ENCODE measurements at places on chromosomes 13 and 19.

- no peak for DNase-seq
Observed at GRCh38 chr13:66992183-66992582, 238.0 kb downstream of the PCDH9 start.

DNA sequence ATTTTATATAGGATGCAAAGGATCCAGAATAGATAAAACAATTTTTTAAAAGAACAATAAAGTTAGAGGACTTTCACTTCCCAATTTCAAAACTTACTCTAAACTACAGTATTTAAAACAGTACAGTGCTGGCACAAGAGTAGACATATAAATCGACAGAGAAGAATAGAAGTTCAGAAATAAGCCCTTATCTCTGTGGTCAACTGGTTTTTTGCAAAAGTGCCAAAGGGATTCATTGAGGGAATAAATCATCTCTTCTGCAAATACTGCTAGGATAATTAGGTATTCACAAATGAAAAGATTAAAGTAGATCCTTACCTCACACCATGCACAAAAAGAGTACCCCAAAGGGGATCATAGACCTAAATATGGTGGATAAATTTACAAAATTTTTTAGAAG lies 431.0 kb upstream of the HTR2A start:
- DNase-seq = no peak

DNA sequence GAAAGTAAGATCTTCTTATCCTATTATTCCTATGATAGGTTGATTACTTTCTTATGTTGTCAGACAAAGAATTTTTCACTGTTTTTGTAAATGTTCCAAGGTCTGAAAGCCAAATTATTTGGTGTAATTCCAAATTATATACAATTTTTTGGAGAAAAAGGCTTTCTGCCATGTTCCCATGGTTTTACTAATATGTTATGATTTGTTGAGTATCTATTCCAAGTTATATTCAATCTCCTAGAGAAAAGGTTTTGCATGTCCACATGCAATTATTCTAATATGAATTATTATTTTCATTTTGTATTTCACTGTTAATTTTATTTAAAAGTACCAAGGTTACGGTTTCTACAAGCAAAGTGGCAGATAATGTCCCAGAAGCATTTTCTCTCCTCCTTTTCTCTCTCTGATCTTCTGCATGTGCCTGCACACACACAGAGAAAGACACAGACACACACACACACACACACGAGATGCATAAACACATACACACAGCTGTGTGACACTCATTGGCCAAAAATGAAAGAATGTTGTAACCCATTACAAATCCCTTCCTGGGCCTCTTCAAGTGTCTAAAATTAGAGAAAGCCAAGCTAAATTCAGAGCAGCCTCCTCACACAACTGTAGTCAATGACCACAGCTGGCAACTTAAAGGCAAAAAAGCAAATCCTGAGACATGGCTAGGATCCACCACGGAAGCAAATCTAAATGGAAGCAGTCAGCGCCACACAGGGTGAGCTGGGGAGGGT lies 621.0 kb downstream of the EFNB2 start:
- DNase-seq = no peak

DNA sequence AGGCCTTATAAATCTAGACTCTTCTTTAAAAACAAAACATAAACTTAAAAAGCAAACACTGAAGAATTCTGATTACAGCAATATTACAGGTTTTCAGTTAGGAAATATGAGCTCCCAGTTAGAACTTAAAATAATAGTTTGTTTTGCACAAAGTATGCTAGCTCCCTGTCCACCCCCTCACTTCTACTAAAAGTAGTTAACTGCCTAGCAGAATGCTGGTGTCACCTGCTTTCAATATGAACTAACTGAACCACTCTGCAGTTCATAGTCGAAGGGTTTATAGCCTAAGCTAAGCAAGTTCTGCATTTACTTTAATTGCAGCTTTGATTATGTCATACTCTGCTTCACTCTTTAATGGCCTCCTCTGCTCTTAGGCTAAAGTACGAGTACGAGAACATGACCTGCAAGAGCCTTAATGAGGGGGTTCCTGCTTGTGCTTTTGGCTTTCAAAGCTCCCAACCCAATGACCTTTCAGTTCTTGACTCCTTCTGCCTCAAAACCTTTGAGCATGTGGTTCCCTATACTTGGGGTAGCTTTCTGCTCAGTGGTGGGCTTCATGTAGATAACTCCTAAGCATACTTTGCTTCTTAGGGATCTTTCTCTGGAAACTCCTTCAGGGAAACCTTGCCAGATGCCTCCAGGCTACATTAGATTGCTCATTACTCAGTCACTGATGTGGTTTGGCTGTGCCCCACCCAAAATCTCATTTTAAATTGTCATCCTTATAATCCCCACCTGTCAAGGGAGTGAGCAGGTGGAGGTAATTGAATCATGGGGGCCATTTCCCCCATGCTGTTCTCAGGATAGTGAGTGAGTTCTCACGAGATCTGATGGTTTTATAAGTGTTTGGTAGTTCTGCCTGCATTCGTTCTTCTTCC lies 278.9 kb upstream of the ARGLU1 start:
- DNase-seq = no peak

DNA sequence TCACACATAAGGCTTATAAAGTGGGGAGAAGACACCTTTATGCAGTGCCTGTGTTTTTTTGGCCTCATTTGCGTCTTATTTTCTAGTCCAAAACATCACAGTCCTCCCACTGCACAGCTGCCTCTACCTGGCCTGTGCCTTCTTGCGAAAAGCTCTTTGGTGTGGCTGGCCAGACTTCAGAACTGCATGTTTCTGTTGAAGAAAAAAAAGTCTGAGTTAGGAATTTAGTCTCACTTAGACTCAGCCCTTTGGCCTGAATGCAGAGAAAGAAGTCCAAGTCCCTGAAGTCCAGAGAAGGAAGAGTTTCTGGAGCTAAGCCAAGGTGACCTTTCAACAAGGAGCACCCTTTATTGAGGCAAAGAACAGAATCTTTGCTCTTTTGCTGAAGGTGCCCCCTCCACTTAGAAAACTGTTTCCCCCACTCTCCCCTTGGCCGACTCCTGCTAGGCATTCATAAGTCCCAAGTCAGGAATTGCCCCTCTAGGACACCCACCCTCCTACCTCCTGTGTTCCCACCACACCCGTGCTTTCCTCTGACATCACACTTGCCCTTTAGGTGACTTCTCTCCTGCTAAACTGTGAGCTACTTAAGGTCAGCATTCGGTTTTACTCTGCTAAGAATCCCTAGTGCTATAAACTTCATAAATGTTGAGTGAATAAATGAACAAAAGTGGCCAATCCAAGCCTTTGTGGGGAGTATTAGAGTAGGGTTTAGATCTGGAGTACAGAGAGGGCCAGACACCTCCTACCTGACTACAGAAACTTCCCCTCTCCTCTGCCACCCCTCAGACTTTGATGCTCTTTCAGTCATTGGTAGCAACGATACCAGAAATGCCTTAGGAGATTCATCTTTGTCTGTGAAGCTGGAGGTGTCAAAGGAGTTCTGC lies 226.8 kb downstream of the LACC1 start:
- no peak for DNase-seq

- DNase-seq = no peak
Observed at GRCh38 chr19:870963-871401, 11.5 kb downstream of the CFD start.

- no peak for DNase-seq
Observed at GRCh38 chr13:72889495-72889894, 107.6 kb downstream of the PIBF1 start.

DNA sequence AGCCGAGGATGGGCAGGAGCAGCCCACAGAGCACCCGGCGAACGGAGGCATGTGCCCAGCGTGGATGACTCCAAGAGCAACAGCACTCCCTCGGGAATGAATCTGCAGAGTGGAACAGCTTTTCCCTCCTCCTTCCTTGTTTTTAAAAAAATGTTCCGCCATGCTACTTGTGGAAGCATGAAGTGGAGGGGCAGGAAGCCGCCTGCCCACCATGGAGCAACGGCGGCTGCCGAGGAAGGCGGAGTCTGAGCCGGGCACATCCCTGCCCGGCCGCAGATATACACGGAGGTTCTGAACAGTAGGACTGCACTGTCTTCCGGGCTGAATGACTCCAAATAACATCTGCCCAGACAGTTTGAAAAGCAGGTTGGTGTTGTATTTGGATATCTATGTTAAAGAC lies 65.2 kb downstream of the SOX1 start:
- DNase-seq = no peak

DNA sequence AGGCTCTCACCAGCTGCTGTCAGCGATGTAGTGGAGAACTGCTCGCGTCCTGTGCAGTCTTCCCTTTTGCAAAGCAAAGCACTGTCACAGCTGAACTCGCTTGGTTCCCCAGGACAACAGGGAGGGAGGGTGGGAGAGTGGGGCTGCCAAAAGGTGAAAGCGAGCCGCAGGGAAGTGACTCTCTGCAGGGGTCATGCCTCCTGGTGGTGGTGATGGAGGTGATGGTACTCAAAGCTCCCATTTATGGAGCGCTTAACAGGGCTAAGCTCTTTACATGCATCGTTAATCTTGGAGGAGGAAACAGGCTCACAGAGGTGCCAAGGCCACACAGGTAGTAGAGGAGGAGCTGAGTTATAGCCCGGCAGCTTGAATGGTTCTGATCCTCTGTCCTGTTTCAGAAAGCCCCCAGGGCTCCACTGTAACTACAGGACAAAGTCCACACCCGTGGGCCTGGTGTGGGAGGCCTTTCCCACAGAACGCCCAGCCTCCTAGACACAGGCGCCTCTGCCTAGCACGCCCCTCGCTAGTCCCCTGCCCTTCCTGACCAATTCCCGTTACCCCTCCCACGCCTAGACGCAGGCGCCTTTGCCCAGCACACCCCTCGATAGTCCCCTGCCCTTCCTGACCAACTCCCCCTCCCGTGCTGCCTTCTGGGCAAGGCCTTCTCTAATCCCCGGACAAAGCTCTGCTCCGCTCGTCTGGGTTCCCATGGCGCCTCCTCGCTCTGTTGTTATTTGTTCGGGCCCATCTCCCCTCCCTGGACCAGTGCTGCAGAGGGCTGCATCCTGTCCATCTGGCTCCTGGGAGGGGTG lies 10.7 kb downstream of the PPP1R37 start:
- DNase-seq = no peak

DNA sequence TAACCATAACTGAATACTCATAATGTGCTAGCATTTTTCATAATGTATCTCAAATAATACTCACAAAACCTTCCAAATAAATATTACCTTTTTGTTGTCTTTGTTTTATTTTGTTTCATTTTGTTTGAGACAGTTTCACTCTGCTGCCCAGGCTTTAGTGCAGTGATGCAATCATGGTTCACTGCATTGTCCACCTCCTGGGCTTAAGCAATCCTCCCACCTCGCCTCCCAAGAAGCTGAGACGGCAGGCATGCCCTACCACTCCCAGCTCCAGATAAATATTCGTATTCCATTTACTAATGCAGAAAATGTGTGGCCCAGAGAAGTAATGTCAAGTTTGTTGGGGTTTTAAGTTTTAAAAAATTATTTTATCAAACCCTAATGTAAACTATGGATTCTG lies 739.1 kb downstream of the GPC5 start:
- DNase-seq = no peak

DNA sequence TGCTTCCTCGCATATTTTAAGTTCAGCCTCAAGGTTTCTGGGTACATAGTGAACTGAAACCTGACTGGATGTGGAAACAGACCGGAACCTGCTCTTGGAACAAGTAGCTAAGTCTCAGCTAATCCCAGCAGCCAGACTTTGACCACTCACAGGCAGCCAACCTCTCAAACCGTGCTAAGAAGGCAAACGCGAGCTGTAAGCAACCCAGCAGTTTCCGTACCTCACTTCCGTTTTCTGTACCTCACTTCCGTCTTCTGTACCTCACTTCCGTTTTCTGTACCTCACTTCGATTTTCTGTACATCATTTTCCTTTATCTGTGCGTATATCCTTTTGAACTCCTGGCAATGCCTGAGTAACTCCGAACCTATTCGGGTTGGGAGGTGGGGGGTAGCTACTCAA lies 96.8 kb downstream of the SUCLA2 start:
- DNase-seq = no peak

DNA sequence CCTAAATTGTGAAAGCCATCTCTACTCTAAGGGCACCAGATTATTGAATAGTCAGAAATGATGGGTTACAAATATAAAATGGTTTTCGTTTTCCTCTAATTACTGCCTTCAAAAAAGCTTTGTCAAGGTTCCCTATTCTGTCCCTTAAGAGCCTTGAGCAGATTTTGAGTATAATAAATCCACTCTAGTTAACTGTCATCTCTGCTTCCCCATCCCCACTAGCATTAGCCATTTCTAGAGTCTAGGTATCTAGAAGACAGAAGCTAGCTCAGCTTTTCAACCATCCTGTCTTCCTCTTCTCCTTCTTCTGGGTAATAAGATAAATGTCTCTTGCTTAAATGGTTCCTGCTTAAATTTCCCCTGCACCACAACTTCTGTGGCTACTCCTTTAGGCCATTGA lies 290.4 kb downstream of the DACH1 start:
- no peak for DNase-seq

Data from MM.1S (cell line).